CD4-positive, alpha-beta T cell treated with Interleukin-6 at 100 ng/mL for 8 hours (primary cell): ENCODE measurements at places on chromosomes 2 and 18.

DNA sequence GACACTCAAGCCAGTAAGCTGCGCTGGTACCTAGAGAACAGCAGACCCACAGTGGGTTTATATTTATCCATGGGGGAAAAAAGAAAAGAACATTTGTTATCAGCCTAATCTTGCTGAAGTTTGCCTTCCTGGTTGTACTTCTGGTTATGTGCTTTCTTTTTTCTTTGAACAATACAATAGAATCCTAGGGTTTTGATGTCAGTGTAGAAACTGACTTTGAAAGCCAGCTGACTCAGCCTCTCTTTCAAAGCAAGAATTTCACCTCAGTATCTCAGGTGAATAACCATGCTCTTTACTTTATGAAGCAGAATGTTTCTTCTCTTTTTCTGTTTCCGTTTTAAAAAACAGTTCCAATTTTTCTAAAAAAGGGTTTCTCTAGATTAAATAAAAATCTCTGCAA, 78.4 kb downstream of the CD8B2 start:
- no peak for DNase-seq

DNA sequence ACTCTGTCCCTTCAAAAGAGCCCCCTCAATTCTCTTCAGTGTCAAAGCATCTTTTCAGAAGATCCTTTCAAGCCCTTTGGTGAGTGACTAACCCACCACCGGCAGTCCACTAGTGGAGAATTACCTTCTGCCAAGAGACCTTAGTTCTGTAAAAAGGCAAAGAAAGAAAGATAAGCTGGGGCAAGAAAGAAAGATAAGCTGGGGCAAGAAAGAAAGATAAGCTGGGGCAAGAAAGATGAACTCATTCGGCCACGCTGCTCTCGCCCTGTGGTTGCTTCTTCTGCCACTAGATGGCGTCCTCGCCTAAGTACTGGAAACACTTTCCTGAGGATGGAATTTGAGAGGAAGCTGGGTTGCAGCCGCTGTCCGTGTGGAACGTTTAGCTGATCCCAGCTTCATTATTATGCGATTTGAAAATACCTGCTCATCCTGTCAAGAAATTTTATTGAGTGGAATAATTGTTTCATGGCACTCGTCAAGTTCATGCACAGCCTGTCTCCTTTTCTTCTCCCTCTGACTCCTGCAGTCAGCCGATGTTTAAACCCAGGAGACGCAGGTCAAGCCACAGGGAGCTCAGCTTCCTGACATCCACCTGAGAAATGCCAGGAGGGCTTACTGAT, 17.3 kb upstream of the ANXA4 start:
- peak; percentile 80 for DNase-seq

DNA sequence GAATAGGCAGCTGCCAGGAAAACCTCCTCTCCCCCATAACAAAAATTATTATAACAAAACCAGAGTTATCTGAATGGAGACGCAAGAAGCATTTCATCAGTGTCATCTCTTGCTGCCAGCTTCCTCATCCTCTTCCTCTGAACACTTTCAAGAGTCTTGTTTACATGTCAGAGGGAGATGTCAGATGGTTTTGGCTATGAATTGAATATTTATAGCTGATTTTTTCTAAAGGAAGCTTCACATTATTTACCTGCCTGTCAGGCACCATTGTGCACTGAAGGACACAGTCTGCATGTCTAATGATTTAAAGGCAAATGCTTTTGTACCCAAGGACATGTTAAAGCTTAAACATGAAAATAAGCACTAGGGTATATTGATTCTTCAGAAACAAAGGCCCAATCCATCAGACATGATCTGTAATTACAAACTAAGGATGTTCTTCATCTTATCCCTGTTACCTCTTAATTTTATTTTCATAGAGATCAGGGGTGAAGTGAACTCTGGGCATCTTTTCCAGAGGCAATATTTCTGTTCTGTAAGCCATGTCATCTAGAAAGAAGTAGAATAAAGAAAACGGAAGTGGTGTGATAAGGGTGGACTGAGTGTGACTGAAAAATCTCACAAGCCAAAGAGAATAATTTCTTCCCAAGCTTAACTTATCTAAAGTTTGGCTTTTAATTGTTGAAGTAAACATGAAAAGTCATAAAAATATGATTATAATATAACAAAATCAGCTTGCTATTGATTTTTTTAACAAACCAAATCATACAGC, 168.7 kb downstream of the ANKRD44 start:
- no peak for DNase-seq

DNA sequence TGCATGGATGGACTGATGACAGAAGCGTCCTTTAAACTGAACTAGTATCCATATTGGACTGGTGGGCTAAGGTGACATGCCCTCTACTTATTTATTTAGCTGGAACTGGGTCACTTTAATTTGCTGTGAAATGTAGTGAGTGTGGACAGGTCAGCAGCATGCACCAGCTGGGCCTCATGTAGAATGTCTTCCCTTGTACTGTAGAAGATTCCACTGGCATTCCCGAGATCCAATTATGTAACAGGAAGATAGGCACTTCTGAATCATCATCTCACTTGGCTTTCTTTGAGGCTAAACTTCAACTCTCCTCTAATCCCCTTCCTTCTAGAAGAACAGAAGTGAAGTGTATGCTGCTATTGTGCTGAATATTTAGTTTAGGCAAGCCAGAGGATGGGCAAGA, 296.2 kb downstream of the SLC8A1 start:
- no peak for DNase-seq

DNA sequence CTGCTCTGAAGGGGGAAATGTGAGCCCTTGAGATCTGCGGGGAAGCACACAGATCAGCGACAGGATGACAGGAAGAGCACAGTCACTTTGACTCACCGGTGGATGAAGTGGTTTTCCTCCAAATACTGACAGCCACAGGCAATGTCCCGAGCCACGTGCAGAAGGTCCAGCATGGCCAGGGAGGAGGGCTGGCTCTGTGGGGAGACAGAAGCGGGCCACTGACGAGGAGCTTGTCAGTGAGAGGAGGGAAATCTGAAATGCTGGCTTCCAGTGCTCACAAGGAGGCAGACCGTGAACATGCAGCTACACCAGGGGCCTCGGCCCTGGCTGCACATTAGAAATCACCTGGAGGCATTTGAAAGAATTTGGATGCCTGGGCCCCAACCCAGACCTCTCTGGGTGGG, 98.7 kb downstream of the CLIP4 start:
- DNase-seq = no peak

- DNase-seq = no peak
These were observed 14.9 kb upstream of the GALR1 start for GRCh38 chr18:77234504-77235365.

DNA sequence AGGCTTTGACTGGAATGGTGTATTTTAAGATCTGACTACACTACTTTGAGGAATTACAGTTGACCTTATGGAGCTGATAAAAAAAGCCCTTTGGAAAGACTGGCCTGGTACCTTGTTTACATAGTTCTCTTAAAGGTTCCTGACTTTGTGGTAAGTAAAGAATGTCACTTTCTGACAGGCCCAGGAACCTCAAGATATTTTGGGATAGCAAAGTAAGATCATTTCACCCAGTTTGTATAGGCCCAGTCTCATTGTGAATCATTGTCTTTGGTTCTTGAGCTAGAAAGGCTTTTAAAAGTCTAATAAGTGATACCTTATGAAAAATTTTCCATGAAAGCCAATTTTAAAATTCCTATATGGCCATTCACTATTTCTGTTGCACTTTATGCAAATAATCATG, 316.3 kb upstream of the LRRTM4 start:
- no peak for DNase-seq

DNA sequence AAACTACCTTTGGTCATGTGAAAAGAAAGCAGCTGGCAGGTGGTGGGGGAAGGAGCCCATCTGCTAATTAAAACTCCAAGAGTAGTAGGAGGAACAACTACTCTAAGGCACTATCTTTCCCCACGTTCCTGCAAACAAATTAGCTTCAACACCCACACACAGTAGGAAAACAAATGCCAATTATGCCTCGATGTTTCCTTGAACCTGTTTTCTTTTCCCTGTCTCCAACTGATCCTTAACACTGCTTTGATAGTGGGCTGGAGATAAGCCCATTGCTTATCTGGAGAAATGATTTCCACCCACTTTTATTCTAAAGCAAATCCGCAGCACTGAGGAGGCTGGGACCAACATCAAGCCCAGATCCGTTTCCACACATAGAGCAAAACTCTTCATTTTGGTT, 36.0 kb downstream of the DDX18 start:
- no peak for DNase-seq

DNA sequence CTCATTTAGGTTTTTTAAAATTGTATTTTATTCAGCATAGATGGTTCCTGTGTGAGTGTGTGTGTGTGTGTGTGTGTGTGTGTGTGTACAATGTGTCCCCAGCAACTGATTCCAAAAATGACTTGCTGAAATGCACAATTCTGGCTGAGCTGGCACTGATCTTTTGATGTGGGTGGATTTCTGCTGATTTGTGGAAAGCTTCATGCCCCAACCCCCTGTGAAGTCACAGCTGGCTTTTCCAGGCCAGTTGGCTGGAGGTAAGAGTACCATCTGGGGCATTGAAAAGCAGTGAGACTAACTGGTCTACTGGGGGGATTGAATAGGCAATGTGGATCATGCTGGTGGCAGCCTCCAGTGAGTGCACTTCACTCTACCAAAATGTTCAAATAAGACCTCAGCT, 187.2 kb downstream of the LRRTM1 start:
- no peak for DNase-seq

- no peak for DNase-seq
These were observed 33.1 kb downstream of the EMILIN2 start for GRCh38 chr18:2879889-2880288.

- no peak for DNase-seq
These were observed 84.7 kb upstream of the RAB27B start for GRCh38 chr18:54743605-54743995.

DNA sequence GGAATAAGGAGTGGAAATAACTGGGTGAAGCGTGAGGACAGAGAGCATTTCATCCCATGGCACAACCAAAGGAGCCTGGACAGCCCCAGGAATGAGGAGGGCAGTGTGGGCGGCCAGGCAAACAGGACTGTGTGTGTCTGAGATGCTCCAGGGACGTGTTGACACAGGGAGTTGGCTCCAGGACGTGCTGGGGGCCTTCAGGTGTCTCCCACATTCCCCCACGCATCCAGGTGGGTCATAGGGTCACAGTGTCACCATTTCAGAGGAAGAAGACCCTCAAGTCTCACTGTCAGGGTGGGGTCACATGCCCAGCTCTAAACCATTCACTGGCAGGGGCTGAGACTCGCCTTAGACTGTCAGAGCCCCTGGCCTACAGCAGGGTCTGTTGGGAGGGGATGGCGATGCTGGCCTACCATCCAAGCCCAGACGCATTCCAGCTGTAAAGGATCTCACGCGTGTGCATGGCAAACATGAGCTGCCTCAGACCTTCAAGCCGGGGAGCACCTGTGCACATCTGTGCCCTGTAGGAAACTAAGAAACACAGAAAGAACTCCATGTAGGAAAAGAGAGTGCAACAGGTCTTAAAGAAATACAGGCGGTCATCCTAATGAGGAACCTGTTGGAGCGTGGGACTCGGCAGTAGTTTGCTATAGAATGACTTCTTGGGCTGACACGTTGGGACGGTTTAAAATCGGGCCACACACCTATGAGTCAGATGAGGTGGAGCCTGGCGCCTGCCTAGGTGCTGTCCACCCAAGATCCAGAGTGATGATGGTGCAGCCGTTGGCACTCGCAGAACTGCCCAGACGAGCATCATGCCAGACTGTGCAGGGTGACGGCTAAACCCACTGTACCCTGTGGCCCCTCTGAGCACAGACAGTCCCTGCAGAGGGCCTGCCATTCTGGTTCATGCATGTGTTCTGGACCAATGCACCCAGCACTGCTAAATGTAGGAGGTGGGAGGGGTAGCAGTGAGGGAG, 17.3 kb downstream of the PARD6G start:
- DNase-seq = no peak

DNA sequence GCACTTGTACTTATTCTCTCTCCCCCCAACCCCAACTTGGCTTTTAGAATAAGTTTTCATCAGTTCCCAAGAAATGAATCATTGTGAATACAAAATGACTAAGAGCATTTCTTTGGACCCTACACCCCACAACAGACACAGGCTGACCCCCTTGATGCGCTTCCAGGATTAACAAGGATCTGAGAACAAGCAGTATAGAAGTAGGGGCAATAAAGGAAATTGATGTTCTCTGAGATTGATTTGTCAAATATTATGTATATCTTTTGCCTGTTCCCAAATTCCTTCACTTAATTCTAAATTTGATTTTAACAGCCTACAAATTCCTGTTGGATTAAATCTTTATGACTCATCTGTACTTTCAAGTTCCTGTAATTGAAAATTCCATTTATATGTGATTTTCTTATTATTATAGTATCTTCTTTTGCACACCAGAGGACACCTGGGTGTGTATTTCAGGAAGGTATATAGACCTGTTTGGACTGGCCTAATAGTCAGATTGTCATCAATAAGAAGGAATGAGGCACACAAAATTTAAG, 10.2 kb upstream of the PTPN4 start:
- DNase-seq = no peak

- peak; percentile 44 for DNase-seq
These were observed 588 bp downstream of the CHAC2 start for GRCh38 chr2:53768242-53768542.

DNA sequence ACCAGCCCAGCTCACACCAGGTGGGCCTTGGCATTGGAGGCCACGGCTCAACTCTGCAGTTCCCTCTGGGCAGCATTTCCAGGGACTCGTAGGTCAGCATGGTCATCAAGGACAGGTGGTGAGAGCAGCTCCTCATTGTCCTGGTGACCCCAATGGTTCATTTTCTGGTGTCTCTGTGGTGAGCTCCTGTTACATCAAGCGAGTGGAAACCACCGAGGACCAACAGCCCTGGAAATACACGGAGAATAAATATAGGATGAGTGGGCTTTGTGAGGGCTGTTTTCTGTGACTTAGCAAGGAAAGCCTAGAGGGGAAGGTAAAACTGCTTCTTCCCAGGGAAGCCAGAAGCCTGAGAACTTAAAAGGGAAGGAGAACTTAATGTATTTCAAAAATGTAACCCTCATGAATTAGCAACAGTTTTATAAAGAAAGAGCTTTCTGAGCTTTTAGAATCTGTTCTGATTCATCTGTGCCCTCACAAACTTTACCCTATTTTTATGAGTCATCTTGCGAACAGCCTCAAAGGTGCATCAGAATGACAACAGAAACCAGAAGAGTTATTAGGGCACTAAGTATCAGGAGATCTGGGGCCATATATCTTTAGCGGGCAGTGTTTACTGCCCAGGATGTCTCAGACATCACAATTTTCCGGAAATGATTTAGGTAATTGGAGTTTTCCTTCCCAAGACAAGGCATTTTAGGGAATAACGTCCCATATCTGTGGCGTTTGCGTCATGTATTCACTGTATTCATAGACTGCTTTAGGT, 18.7 kb downstream of the C2orf92 start:
- DNase-seq = no peak

DNA sequence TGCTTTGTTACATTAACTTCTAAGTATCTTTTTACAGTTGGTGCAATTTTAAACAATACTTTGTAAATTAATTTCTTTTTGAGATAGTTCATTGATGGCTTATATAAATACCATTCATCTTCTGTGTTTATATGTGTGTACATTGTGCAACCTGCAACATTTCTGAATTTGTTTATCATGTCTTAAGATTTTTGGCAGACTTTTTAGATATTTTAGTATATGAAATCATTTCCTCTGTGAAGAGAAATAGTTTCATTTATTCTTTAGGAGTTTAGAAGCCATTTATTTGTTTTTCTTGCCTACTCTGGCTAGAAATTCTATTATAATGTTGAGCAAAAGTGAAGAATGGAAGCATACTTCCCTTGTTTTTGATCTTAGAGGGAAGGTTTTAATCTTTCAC, 337.8 kb upstream of the DSEL start:
- DNase-seq = no peak
